CD4-positive, alpha-beta T cell treated with Interleukin-17A for 4 hours (primary cell): ENCODE measurements at places on chromosomes 1 and 21.

DNA sequence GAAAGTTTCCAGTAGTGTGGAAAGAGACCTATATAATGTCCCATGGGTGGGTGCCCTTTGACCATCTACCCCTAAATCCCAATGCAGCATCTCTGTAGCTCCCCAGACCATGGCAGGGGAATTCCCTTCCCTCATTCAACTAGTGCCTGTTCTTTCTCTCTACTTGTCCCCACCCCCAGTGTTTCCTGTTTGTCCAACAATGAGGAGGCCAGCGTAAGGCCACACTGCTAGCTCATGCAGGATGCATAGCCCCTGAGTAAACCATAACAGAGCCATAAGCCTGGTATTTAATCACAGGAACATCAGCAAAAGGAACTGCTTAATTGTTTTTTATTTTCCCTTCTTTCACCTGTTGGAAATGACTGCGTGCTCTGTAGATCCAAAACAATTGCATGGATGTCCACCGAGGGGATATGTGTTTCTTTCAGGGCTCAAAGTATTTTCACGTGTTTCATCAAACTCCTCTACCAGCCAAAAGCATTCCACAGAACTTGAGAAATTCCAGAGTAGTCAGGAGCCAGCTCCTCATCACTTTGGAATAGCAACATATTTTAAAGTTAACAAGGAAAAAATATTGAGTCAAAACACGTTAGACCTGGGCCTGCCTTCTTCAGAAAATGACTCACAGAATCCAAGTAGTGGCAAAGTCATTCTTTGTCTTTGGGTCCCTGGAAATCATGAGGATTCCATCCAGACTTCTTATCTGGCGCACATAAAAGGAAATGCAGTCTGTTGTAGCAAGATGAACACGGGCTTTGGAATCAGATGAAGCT, 162.5 kb upstream of the SGIP1 start:
- no peak for DNase-seq

DNA sequence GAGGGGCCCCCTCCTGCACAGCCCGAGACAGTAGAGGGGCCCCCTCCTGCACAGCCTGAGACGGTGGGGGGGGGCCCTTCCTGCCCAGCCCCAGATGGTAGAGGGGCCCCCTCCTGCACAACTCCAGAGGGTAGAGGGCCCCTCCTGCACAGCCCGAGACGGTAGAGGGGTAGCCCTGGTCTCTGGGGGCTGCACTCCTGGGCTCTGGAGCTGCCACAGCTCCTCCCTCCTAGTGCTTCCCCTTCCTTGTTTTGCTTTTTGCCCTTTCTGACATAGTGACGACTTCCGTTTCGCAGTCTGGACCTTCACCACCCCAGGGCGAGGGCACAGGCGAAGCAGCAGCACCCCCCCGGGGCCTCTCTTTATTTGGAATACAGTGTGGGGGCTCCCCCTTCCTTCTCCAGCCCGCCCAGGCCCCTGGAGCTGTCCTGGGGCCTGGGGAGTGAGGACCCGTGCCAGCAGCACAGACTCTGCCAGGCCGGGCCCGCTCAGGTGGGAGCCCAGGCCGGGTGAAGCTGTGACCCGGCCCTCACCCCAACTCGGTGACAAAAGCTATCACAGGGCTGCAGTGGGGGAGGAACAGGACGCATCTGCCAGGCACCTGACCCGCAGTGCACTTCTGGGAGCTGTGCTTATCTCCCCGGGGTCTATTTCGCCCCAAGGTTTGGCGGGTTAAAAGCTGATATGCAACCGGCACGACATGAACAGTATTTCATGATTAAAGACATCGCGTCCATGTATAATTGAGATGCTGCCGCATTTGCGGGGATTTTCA, 1.1 kb upstream of the PRXL2B start:
- DNase-seq: peak; percentile 80

DNA sequence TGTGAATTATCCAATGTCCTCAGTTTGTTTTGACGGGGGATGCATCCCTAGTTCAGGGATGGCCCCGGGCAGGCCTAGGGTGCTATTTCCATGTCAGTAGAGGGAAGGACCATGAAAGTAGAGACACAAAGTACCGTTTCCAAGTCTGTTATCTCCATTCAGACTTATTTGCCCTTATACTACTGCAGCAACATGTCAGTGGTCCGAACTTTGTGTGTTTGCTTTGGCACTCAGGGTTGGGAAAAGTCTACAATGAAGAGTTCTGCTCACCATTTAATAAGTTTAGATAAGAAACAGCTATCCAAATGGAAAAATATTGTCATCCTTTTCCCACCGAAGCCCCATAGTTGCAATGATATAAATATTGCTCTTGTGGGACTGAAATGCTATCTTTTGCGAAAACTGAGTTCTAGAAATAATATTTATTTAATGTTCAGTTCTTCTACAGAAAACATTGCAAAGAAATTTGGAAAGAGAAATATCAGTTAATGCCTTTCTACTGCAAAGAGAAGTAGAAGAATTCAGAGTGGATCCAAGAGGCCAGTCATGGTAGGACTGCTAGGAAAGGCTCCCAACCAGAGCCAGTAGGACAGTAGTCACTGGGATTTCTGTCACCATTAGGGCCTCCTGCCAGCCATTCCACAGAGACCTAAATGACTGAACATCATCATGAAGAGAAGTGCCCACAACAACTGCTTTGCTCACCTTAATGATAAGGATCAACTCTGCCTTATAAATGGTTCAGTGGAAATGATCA, 11.5 kb upstream of the AGT start:
- DNase-seq: no peak

DNA sequence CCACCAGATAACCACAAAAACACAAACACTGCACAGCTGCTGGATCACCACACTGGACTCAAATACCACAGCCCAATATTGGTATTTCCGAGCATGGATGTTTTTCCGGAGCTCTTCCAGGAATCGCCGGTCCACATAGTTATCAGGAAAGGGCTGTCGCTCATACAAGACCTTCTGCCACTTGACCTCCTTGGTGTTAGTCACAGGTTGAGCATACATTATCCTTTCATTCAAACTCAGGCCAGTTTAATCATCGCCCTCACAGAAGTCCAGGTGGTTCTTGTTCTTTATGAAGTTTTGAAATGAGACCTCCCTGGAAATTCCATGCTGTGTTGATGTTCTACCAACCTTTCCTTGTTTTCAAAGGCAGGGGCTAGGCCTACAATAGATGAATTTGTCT, 1.5 kb downstream of the PIGC start:
- no peak for DNase-seq

- no peak for DNase-seq
Measured at GRCh38 chr1:93659822-93660503, 21.7 kb downstream of the BCAR3 start.

GRCh38 chr1:205491794-205492193, 12.7 kb upstream of the CDK18 start:
- no peak for DNase-seq

DNA sequence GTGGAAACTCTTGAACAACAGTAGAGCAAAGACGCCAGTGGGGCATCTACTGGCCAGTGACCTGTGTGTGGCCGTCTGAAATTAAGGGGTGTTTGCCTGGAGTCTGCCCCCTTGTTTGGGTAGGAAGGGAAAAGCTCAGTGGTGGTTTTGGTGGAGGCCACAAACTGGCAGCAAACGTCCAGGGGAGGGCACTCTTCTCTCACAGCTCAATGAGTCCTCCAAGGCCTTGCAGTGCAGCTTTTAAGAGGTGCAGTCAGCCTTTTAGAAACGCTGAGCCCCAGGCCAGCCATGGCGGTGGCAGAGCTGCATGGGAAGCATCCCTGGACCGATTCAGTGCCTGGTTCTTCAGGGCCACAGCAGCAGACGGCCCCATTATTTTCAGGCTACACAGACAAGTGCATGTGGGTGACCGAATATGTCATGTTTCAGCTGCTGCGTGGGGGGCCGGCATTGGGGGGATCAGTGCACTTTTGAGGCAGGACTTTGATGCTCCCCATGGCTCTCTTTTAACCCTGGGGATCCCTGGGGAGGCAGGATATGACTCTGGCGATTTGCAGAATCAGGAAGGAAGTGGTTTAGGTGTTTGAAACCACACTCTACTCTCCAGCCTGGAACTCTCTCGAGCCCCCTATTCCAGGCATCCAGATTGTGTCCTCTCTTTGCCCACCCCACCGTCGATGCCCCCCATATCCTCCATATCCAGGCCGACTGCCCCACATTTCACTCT, 414.0 kb downstream of the PRDM2 start:
- DNase-seq: no peak

GRCh38 chr1:19447550-19447949, 37.8 kb downstream of the CAPZB start:
- DNase-seq: no peak

- DNase-seq: no peak
Measured at GRCh38 chr1:185693654-185694053, 40.5 kb upstream of the HMCN1 start.

- DNase-seq: no peak
Measured at GRCh38 chr1:69513601-69514000, 54.1 kb upstream of the LRRC7 start.

DNA sequence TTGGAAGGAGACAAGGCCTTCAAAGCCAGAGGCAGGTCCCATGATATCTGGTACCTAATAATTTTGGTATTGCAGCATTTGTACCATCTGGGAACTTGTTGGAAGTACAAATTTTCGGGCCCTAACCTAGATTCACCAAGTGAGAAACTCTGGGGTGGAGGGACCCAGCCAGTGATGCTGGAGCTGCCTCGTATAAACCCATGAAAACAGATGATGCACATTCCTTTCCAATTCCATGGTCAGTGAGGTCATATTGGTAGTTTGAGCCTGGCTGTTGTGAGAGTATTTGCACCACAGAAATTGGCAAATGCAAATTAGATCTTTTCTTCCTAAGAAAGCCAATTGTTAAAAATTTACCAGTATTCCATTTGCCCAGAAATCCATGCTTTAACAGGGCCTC, 269.6 kb upstream of the PLXNA2 start:
- no peak for DNase-seq

DNA sequence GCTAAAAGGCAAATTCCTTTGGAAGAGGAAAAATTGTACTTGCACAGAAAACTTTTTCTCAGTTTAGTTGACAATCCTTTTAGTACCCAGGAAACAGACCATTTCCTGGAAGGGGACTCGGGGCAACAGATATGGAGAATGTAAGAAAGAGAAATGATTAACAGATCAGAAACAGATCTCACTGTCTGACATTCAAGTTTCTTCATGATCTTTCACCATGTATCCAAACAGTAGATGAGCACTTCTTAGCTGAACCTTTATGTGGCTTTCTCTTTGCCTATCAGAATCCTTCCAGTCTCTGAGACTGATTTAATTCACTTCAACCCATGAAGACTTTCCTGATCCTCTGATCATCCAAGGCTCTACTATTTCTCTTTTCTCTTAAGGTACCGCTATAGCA, 2.7 kb downstream of the TTLL7 start:
- DNase-seq: no peak

- DNase-seq: no peak
Measured at GRCh38 chr1:65577278-65577677, 156.8 kb downstream of the LEPR start.

DNA sequence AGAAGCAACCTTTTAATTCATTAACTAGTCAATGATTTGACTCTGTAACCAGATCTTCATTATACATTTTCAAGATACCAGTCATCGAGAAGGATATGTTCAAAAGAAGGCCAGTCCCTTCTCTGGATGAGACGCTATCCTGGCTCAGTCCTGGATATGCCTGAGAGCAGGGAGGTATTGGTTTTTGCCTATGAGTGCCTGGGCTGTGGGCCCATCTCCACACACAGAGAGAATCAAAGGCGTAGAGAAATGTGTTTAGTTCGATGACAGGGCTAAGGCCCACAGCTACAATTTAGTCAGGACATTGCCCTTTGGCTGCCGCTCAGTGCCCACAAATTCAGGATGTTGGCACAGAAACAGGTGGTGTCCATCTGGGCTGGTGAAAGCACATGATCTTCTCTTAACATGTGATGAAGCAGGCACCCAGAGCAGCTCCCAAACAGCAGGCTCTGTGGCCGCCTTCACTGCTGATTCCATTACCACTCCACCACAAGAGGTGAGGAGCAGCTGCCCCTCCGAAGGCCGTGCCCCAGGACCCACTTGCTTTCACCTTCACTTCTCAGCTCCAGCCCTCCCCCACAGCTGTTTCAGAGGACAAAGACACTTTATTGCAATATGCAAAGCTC, 24.7 kb downstream of the ACKR1 start:
- no peak for DNase-seq
